ENCODE measurements at places on chromosomes 2 and 18.

- DNase-seq, result no peak
Measured at GRCh38 chr2:124283096-124283495, 258.0 kb downstream of the CNTNAP5 start.

DNA sequence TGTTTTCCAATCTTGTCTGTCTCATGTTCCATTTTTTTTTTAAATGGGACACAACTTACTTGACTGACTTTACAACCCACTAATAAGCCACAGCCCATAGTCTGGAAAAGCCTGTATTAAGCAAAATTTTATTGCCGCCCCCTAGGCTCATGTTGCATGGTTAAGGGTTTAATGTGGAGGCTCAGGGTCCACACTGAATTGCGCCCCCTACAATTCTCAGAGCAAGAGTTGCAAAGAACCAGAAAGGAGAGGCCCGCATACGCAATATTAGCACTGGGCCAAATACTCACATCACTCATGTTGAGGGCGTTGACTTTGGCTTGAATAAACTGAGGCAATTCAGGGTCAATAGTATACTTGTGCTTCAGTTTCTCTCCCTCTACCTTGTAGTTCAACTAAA is 65.5 kb downstream of the NEB start:
- no peak for DNase-seq

DNA sequence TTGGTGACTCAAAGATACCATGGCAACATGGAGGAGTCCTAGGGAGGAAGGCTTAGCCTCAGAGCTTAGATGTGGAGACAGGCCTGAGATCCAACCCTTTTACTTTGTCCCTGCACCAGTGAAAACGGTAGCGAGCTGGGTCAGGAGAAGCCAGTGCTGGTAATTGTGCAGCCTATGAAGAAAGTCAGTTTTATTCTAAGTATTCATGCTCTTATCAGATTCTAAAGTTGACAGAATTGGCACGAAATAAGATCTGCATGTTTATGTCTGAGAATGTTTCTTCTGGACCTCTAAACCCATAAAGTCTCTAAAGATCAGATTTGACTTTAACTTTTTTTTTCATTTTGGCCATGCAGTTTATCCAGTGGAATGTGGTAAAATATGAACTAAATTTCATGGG is 93.8 kb downstream of the SCG2 start:
- DNase-seq, result no peak

DNA sequence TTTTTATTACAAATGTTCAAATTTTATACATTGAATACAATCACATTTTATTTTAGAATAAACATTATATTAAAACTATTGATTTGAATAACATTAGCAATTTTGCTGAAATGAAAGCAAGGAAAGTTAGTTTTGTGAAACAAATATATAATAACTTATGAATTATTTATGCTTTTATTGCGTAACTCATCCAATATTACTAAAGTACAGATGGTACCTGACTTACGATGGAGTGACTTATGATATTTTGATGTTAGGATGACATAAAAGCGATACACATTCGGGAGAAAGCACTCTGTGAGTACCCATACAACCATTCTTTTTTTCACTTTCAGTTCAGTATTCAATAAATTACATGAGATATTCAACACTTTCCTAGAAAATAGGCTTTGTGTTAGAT is 26.5 kb downstream of the GPR39 start:
- DNase-seq, result no peak

GRCh38 chr2:182499706-182500470 is 73.1 kb upstream of the PDE1A start:
- DNase-seq, result no peak

GRCh38 chr2:85933753-85934594 is 45.2 kb upstream of the ST3GAL5 start:
- no peak for DNase-seq

- no peak for DNase-seq
Measured at GRCh38 chr2:100878000-100878791, 58.3 kb downstream of the NPAS2 start.

GRCh38 chr2:84697895-84698294 is 181.6 kb downstream of the DNAH6 start:
- no peak for DNase-seq

DNA sequence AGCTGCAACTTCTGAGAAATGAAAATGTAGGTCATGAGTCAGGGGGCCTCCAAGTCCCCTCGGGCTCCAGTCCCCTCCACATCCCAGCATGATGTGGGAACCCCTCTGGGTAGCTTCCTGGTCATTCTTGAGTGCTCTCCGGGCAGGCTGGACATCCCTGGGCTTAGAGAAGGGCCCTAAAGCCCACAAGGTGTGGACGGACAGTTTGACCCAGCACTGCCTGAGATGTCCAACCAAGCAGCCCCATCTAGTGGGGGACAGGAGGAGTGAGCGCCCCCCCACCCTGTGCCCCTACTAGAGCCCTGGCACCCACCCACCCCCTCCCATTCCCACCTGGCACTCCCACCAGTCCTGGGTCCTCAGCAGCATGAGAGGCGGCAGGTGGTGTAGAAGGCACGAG is 46.0 kb downstream of the CYP27C1 start:
- DNase-seq, result no peak

- no peak for DNase-seq
Measured at GRCh38 chr2:23806665-23807249, 120.2 kb downstream of the ATAD2B start.

- no peak for DNase-seq
Measured at GRCh38 chr2:61045999-61046398, 19.7 kb upstream of the SANBR start.

GRCh38 chr2:217367464-217367863 is 507.6 kb upstream of the TNP1 start:
- no peak for DNase-seq

DNA sequence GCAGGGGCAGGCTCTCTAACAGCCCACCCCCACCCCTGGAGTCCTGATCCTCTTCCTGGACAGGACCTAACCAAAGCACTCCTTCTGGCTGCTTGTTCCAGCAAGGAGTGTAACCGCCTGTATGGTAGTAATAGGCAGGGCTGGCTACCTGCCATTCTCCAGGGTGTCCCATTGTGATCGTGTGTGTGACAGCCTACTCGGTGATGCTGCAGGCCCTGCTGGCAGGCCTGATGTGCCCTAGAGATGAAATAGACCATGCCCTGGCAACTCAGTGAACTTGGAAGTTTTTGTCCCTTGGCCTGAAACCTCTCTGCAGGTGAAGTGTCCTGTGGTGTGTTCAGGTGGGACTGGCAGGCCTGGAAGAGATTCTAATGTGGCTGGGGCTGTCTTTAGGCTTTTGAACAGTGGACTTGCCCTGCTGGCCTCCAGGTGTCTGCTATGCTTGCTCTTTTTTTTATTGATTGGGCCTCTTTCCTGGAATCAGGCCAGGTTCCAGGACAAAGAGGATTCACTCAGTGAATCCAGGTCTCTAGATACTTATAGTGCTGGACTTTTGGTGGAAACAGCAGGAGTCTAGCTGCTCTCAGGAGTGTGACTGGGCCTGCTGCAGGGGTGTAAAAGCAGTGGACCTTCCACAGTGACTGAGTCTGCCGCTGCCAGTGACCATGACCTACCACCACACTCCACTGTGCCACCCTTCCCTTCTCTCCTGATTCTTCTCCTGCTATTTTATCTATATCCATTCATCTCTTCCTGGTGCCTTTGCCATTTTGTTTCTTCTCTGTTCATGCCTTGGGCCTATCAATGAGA is 132.1 kb downstream of the CTIF start:
- no peak for DNase-seq

GRCh38 chr2:159941729-159942128 is 120.7 kb downstream of the PLA2R1 start:
- no peak for DNase-seq

DNA sequence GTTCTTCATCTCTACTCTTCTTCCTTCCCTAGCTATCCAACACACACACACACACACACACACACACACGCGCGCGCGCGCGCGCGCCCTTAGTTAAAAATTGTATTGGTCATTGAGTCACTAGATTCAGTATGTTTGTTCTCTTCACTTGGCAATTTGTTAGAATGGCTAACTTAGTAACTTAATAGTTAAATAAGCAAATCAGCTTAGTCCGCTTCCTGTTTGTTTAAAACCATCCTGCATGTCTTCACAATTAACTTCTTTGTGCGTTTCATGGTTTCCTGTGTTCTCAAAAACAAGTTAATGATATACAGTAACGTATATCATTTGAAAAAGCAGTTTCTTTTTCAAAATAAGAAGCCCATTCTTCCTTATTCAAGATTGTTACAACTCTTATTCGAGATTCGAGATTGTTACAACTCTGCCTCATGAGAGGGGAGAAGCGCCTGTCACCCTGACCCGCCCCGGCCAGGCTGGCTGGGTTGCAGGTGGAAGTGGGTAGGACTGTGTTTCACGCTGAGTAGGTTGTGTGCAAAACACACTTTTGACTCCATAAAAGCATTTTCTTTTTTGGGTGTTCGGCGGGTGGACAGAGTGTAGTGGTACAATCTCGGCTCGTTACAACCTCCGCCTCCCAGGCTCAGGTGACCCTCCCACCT is 9.5 kb upstream of the CNNM3 start:
- DNase-seq, result peak; percentile 49

DNA sequence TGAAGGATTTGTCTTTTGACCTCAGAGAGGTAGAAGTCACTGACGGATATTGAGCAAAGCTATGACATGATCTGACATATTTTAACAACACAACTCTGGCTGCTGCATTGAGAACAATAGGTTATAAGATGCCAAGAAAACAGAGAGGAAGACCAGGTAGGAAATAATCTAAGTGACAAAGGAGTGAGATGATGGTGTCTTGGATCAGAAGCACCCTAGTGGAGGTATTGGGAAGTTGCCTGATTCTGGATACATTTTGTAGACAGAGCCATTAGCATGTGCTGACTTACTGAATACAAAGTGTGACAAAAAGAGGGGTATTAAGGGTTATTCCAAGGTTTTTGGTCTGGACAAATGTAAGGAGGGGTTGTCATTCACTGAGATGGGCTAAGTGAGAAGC is 1438.1 kb downstream of the DPP10 start:
- DNase-seq, result no peak

DNA sequence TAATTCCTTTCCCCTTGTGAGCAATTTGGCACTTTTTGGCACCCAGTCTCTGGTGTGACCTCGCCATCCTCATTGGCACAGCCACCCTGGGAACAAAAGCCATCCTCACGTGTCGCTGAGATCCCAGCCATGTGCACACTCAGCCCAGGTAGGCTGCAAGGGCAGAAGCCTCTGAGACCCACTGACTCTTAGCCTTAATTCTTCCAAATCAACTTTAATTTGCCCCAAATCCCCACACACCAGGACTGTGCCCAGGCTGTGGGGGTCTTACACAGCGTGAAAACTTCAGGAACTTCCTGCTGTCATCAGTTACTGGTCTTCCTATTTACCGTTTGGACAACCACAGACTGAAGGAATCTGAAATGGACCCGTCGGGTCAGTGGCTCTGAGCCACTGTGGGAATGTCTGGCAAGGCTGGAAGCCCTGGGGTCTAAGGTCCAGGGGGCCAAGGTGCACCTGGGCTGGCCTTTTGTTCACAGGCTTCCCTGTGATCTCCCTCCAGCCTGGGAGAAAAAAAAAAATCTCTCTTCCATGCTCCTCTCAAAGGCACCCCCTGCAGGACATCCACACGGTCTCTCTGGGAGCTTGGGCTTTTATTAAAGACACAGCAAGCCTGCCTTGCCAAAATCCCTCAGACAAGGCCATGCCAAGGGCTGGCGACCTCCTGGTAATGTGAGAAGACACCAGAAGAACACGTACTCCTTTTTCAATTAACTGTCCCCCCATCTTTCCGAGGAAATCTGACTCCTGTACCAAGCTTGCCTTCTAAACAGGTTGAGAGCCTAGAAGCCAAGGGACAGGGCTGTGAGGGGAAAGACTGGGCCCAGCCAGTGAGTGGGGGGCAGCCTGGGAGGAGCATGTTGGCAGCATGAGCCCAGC is 42.1 kb upstream of the LAPTM4A start:
- DNase-seq, result no peak

DNA sequence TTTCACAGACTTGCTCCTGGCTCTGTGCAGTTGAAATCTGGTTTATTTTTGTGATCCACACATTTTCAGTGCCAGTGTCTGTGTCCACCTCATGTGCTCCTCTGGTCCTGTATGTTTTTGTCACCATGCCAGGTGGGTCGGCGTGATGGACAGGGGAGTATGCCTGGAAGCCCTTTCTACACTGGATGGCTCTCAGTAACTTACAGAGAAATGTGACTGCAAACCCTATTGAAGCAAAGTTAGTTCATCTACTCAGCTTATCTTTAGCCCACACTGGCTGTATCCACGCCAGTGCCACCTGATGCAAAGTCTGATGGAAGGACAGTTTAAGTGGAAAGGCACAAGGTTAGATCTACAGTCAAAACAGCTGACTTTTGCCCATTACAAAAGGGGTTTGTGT is 4.3 kb downstream of the IMPA2 start:
- no peak for DNase-seq

- DNase-seq, result no peak
Measured at GRCh38 chr2:17638196-17638743, 97.8 kb downstream of the VSNL1 start.
